GM03348 (cell line): ENCODE measurements at places on chromosomes 5 and 9.
A peak's percentile ranks its signal among the peaks of the same experiment; 100 is the strongest.

DNA sequence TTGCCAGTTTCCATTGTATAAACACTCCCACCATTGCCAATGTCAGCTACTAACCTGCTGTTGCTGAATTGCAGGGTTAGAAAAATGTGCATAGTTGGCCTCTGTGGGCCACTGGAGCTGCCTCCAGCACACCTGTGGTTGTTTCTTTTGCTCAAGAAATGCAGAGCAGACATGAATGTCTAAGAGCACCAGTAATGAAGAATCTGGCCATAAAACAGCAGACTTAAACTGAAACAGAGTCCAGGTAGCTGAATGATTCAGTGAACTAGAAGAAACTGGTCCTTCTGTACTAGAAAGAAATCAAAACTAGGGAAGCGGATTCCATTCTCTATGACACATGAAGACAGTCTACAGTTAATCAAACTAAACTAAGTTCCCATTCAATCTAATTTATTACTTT lies 48.2 kb downstream of the NUDT12 start:
- no peak for DNase-seq

DNA sequence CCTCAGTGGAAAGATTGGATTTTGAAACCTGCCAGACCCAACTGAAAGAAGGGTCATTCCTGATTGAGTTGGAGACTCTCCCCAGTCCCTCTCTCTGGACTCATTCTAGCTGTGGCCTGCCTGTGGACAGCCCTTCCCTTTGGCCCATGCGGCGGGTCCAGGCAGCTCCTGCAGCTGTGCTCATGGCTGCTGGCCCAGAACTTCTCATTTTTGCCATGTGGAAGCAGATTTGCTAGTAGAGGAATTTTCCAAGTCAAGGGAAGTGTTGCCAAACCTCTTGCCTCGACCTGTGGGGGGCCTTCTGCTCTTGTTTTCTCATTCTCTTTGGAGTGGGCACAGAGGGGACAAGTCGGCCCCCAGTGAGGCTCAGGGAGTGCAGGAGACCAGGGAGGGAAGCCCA lies 89.2 kb downstream of the ANKRD33B start:
- peak; percentile 50 for DNase-seq

DNA sequence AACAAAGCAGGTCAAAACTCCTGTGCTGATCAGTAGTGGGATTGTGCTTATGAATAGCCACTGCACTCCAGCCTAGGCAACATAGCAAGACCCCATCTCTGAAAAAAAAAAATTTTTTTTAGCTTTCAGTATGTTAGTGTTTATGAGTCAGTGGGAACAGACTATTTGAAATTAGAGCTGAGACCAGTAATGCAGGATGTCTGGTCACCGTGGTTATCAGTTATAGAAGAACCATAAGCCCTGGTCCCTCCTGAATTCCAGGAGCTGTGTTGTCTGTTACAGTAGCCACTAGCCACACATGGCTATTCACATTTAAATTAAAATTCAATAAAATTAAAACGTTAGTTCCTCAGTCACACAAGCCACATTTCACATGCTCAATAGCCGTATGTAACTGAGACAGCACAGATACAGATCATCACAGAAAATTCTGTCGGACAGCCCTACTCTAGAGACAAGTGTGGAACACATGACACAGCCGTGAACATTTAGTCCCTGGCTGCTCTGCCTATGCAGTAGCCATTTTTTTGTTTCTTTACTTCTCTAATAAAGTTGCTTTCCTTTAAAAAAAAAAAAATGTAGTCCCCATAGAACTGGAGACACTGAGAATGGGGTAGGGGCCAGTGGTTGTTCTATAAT lies 96.1 kb upstream of the SAP30L start:
- no peak for DNase-seq

DNA sequence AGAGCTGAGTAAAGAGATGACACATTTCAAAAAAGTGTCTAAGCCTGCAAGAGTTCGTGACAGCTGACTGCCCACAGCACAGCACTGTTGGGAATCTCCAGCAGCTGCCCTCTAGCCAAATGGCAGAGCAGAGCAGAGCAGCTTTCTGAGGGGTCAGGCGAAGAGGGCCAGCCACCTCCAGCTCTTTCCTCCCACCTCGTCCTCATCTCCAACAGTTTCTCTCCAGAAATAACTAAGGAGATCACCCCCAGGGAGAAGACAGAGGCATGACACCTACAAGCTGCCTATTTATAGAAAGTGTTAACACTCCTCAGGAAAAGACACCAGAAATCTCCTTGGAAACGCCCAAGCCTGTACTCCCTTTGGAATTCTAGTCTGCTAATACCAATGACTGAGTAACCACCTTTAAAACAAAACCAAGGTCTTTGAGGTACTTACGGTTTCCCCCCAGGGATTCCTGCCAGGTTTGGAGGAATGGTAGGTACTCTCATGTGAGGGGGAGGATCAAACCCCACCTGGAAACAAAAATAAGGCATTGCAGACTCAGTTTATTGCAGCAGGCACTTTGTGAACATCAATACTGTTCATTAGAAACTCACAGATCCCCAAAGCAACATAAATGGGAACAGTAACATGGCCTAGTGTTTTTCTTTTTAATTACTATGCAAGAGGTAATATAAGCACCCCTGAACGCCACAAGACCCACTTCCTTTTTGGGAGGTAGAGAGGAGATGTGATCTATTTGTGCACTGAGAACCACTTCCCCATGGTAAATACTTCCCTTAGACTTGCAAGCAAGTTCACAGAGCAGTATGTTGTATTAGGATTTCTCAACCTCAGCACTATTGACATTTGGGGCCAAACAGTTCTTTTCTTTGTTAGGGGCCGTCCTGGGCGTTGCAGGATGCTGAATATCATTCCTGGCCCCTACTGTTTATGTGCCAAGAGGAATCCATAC lies 79.3 kb downstream of the TLE1 start:
- peak; percentile 48 for DNase-seq

- DNase-seq: peak; percentile 91
These were observed 22.2 kb upstream of the WWC1 start for GRCh38 chr5:168268949-168269936.

GRCh38 chr5:61280761-61281427 lies 51.2 kb upstream of the ZSWIM6 start:
- DNase-seq: no peak

GRCh38 chr5:126808521-126808988 lies 31.6 kb downstream of the LMNB1 start:
- peak; percentile 62 for DNase-seq

DNA sequence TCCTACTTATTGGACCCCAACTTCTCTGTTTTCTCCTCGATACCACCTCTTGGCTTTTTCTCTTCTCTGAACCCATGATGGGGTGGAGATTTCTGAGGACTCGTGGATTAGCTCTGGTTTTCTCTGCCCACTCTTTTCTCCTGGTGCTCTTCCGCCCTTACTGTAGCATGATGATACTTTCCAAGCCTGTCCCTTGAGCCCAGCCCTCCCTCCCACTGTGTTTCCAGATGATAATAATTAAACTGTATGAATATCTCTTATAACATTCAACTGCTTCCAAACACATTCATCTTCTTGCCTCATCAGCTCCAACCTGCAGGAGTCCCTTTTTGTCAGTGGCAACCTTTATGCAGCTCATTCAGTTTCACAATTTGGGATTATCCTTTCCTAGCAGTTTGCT lies 494.2 kb upstream of the KLF4 start:
- DNase-seq: peak; percentile 41

DNA sequence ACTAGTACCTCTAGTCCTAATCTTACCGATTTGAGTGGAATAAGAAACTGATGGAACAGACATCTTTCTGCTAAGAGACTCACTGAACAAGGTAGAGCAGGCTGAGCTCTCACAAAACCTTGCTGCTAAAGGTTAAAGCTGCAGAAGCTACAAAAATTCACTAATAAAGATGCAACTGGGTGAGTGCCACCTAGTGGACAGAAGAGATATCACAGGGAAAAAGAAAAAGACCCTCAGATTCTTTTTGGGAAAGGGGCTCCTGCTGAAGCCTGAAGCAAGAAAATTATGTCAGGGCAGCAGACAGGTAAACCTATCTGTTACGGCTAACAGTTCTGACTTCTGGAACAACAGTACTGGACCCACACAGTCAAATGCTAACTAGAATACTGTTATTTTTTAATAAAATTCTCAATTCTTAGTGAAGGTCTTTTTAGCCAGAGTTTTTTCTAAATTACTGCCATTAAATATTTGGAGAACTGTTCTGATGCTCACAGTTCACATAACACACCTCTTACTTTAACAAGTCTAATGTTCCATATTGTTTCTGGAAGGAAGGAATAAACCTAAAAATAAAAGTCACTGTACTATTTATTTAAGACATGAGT lies 51.2 kb downstream of the DIAPH1 start:
- peak; percentile 38 for DNase-seq

GRCh38 chr9:131562032-131562959 lies 17.0 kb downstream of the PRRT1B start:
- DNase-seq: no peak

DNA sequence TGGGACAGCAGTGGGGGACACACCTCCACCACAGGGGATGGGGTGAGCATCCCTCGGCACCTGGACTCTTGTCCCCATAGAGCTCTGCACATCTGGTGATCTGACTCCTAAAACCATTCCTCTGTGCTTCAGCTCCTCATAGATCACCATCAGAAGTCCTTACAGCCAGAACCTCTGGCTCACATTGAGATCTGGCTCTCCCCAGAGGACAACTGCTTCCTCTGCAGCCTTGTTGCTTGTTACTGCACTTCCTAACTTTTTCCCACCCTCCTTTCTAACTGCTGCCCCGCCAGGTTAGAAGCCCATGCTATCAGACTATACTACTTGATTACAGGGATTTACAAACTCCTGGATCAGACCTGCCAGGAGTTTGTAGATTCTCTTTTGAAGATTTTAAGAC lies 64.5 kb downstream of the ARSB start:
- peak; percentile 40 for DNase-seq

DNA sequence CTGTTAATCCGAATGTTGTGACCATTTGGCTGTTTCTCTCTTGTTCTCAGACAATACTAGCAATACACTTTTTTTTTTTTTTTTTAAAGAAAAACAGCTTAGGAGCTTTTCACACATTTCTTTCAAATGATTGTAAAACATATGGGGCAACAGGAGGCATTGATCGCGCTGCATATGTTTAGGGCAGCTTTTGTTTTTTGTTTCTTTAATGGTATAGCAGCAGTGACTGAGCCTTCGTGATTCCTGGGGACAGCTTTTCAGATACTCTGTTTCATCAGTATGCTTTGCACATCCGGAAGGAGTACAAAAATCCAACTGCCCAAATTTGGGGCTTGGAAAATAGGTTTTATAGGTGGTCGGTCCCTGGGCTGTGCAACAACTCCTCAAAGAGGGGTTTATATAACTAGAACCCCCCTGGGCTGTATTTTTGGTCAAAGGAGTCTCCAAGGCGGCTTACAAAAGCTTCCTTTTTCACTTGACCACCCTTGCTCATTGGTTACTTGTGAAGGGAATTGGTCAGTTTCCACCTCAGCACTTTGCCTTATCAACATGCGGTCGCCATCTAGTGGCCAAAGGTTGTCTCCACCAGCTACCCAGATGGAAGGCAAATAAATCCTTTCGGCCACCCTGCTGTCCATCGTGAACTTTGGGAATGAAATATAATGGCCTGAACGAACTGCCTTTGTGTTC lies 91.8 kb downstream of the PDE6A start:
- DNase-seq: peak; percentile 84

DNA sequence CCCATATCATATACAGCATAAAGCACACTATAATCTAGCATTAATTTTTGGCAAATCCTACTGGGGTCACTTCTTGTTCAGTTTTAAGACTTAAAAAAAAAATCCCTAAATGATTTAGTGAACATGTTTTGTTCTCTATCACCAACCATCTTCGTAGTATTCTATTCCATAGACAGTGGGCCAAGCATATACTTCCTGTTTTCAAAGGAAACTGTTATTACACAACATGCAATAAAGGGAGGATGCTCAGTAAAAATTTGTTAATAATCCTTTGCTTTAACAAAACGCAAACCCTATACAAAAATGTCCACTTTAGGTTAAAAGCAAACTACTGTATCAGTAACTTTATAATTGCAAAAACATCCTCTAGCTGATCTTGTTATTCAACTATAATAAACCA lies 13.0 kb downstream of the CCNH start:
- DNase-seq: no peak

DNA sequence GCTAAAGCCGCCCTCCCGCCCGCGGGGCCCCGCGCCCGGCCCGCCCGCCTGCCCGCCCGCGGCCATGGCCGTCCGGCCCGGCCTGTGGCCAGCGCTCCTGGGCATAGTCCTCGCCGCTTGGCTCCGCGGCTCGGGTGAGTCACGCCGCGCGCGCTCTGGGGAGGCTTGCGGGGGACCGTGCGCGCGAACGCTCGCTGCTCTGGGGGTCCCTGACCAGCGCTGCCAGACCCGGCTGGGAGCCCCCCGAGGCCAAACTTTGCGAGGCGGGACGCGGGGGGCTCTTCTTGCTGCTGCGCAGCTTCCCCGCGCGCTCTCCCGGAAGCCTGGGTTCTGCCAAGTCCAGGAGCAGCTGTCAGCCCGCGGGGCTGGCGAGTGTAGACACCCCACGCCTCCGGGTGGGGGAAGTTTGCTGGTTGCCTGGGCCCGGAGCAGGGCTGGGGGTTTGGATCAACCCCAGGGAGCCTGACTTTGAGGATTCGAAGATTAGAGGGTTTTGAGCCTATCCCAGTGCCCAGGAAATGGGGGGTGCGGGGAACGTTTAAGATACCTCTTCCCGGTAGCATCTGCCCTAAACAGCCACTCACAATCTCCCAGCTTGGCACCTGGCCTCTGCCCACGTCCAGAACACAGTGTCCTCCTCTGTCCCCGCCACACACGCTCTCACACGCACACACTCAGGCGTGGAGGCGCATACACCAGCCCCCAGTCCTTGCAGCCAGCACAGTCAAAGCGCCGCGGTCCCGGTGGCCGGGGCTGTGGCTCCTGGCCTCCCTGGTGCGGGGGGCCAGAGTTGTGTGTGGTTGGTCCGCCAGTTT lies 535 bp downstream of the UNC5A start:
- DNase-seq: peak; percentile 63

- peak; percentile 73 for DNase-seq
These were observed 983 bp downstream of the GCNT1 start for GRCh38 chr9:76459694-76460635.

GRCh38 chr5:111853748-111854147 lies 96.8 kb upstream of the NREP start:
- DNase-seq: no peak

DNA sequence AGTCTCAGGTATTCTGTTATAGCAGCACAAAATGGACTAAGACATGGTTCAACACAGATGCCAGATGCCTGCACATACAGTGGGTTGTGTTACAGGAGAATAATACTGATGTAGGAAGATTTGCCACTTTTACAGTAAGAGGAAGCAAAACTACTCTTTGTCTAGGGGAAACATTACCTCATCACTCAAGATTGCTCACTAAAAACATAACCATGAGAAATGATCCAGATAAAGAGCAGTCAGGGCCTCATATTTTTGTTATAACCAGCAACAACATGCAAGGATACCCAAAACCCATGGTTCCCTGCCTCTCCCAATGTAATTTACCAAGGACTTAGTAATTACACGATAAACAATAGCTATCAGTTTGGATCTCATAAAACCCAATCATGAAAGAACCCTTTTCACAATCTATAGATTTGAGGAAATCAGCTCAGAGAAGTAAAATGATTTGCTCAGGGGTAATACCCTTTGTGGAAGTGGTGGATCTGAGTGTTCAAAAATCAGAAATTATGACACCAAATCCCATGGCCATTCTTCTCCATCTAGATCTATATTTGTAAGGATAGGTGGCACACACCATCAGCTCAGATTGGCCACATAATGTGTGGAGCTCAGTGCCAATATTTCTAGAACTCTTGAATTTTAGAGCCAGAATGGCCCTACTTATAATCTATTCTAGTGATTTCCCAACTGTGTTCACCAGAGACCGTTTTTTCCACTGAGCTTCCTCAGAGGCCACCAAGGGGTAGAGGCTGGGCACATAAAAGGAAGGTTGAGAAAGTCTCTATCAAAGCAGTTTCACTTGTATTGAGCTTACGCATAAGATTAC lies 27.8 kb downstream of the DPYSL3 start:
- peak; percentile 44 for DNase-seq

- DNase-seq: no peak
These were observed 450.5 kb upstream of the CDH10 start for GRCh38 chr5:25095261-25095660.
